ENCODE measurements at places on chromosomes 5 and 9.

- no peak for DNase-seq
Observed at GRCh38 chr5:126921241-126922091, 108.9 kb downstream of the MARCHF3 start.

- DNase-seq, result no peak
Observed at GRCh38 chr5:66742896-66743247, 146.7 kb downstream of the MAST4 start.

- no peak for DNase-seq
Observed at GRCh38 chr5:157085930-157086329, 22.9 kb downstream of the HAVCR2 start.

- no peak for DNase-seq
Observed at GRCh38 chr5:111628901-111629300, 116.6 kb upstream of the STARD4 start.

DNA sequence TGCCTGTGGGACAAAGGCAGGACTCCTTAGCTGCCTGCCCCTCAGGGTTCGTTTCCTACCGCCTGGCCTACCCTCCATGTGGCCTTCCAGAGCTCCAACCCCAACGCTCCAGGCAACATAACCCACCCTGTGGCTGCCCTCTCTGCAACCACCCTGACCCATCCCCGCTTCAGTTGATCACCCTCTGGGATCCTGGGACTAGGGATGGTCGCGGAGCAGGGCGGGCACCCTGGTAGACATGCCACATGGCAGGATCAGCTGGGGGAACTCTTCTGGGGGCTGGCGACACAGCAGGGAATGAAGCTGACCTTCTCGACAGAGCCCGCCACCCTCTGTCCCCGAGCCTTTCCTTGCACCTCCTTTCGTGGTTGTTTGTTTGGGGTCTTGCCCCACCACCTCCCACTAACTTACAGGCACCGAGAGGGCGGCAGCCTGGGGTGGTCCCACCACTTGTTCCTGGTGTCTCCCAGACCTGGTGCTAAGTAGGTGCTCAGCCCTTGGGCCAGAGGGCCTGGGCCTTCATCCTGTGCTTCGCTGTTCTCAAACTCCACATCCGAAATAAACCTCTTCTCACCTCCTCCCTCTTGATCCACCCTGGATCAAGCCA is 243.1 kb downstream of the PBX3 start:
- no peak for DNase-seq

DNA sequence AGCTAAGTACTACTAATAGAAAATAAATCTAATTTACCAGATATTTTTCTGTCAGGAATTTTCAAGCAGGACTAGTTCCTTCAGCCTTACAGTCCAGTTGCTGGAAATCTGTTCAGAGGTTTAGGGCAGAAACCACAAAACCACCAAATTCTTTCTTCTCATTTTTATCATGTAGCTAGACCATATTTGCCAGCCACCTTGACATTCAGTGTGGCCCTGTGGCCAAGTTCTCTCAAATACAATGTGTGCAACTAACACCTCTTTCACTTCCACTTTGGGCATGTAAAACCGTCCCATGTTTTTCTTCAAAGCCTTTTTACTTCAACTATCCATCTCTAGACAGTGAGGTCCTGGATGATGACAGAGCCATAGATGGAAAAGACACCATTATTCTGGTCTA is 1133.2 kb upstream of the CDH18 start:
- no peak for DNase-seq

DNA sequence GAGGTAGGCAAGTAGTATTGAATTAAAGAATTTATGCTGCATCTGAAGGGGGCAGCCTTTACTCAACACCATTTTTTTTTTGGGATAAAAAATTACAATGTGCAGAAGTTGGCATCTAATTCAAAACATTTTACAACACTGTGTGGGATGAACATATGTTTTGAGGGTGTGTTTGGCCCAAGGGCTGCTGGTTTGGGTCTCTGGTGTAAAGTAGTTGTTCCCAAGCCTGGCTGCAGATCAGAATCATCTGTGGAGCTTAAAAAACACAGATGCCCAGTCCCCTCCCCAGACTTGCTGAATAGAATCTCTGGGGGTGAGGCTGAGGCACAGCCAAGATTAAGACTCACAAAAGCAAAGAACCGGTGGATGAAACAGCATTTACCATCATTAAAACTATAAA is 33.0 kb upstream of the PDZD2 start:
- no peak for DNase-seq

DNA sequence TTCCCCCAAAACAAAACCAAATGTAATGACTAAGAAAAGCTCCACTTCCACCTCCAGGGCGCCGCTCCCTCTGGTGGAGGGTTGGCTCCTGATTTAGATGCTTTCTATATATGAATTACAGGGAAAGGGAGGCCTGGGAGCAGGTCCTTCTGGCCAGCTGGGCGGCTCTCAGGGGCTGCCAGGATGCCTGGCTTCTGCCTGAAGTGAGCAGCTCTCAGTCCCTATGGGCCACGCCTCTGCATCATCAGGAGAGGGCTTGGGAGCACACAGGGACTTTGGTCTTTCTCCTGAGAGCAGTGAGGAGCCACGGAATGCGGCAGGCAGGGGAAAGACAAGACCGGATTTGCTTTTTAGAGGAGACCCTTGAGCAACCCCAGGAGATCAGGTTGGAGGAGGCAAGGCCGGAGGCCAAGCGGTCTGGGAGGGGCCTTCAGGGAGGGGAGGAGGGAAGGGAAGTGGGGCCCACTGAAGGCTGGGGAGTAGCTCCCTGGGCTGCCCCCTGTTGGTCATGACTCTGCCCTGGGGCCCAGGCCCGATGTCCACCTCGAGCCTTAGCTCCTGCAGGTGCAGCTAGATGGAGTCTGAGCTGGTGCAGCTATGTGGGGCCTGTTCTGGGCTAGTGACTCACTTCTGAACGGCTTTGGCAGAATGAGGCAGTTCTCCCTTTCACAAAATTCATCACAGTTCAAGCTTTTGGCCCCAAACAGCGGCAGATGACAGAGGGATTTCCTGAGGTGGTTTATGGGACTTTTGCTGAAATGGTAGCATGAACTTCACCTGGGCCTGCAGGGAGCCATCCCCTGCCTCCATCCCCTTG is 11.3 kb upstream of the GRHPR start:
- peak; percentile 85 for DNase-seq

- no peak for DNase-seq
Observed at GRCh38 chr5:149002053-149002452, 60.8 kb downstream of the SH3TC2 start.

DNA sequence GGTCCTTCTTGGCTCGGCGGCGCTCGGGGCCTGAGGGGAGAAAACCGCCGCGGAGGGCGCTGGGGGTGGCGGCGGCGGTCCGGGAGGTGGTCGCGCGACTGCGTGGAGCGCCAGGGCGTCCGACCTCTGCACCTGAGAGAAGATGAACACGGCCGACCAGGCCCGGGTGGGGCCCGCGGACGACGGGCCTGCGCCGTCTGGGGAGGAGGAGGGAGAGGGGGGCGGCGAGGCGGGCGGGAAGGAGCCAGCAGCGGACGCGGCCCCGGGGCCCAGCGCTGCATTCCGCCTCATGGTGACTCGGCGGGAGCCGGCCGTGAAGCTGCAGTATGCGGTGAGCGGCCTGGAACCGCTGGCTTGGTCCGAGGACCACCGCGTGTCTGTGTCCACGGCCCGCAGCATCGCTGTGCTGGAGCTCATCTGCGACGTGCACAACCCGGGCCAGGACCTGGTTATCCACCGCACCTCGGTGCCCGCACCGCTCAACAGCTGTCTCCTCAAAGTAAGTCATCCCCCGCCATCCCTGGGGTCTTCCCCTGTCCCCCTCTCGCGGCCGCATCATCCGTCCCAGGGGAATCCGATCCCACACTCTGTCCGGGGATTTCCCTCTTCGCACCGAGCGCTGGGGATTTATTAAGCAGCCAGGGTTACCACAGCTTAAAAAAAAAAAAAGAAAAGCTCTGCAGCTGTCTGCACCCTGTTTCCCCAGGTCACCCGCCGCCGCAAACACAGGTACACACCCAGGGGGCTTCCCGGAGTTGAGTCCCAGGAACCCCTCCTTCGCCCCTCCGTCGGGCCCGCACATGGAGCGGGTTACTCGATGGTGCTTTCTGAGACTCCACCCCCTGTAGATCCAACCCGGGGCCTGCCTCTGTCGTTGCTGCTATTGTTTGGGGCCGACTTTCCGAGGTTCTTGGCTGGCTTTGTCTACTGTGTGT is at the start of gene GTF3C4:
TSS of gene GTF3C4 (plus strand) at position 8 of the 935 bp plus-strand sequence. CDS start at position 143, 135 bp downstream.
- DNase-seq, result peak; percentile 36

GRCh38 chr9:127974769-127975261 is 6.0 kb downstream of the EEIG1 start:
- DNase-seq, result no peak

- no peak for DNase-seq
Observed at GRCh38 chr9:36325081-36325828, 67.0 kb upstream of the GNE start.

- no peak for DNase-seq
Observed at GRCh38 chr9:126667190-126668055, 53.7 kb downstream of the LMX1B start.

- no peak for DNase-seq
Observed at GRCh38 chr5:56358703-56359681, 125.9 kb upstream of the ANKRD55 start.

DNA sequence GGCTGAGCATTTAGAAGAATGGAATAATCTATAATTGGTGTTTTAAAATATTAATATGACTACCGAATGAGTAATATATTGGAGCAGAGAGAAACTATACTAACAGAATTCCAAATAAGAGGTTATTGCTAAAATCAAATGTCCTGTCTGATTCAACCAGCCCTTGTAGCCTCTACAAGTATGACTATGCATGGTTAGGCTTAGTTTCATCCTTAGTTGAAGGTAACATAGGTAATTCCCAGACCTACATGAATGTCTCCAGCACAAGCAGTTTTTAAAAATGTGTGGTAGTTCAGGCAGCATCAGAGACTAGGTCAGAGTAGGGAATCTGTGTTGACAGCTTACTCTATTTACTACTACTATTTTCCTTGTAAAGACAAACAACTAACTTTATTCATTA is 51.7 kb upstream of the SLC27A6 start:
- DNase-seq, result peak; percentile 14

GRCh38 chr9:103991698-103992097 is 102.4 kb upstream of the SMC2 start:
- DNase-seq, result peak; percentile 72

DNA sequence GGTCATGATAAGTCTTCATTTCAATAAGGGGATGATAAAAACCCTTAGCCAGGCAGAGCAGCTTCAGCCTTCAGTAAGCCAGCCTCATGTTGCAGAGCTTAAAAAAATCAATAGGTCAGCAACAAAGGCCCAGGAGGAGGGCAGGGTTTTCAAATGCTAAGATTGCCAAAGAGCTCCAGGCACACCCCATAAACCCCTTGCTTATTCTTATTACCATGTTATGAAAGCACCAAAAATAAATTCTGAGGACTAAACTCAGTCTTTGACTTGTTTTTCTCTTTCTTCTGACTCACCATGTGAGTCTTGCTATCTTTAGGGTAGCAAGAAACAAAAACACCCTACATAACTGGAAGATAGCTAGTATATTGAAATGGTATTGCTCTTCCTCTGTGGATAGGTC is 317.1 kb downstream of the KCTD16 start:
- no peak for DNase-seq

GRCh38 chr5:16902846-16903245 is 33.2 kb downstream of the MYO10 start:
- DNase-seq, result no peak

DNA sequence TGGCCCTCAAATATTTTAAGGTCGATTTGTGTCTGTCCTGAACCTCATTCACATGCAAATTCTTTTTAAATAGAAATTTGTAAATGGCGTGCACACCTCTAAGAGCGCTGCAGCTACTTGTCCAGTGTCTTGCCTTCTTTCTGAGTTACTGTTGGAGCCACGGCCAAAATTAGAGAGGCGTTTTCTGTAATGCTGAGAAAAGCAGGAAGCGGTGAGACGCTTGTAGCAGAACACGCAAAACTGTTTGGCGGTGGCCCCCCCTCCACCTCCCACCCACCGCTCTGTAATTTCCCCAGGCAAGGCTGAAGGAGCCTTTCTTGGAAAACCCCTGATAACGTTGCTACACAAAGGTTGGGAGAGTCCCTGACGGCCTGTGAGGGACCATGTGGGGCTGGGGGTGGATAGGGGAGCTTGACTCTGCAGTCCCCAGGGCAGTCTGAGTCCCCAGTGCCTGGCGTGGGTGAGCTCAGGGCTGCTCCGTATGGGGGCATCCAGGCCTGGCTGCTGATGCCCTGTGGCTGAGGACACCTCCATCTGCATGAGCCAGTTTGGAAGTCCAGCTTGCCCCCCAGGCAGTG is 96.5 kb downstream of the GADD45G start:
- peak; percentile 80 for DNase-seq

DNA sequence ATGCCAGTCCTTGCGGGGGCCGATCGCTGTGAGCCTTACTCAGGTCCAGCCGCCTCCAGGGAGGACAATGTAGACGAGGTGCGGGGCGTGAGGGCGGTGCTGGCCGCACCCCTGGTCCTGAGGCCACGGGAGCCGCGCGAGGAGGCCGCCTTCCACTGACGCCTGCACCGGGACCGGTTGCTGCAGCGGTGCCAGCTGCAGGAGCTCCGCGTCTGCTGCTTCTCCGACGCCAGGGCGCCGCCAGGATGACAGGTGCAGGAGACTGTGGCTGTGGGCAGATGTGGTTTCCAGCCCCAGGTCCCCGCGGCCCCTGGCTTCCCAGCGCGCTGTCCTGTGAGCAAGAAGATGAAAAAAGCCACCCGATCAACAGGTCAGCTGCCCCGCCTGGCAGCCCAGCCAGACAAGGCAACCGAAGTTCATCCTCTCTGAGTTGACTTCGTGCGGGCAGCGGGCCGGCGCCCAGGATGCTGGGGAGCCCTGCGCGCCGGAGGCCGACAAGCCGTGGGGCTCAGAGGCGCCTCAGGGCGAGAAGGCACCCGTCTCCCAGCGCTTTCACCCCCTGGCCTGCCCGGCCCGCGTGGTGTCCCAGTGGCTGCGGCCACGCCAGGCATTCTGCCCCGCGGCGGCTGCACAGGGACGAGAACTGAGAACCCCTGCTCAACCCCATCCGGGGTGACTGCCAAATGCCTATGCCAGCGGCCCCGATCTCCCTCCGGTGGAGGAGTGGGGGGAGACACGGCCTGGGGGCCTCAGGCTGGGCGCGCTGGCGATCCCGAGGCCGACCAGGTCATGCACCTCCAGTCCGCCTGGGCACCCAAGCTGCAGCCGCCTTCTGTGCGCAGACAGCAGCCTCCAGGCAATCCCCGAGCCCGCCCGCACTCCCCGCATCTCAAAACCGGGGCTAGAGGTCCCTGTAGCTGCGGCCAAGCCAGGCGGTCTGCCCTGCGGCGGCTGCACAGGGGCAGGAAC is 43.4 kb upstream of the BICD2 start:
- DNase-seq, result peak; percentile 18

GRCh38 chr9:6759185-6759977 is 1.6 kb downstream of the KDM4C start:
- peak; percentile 83 for DNase-seq

GRCh38 chr9:69719367-69719766 is 40.4 kb downstream of the PTAR1 start:
- no peak for DNase-seq

DNA sequence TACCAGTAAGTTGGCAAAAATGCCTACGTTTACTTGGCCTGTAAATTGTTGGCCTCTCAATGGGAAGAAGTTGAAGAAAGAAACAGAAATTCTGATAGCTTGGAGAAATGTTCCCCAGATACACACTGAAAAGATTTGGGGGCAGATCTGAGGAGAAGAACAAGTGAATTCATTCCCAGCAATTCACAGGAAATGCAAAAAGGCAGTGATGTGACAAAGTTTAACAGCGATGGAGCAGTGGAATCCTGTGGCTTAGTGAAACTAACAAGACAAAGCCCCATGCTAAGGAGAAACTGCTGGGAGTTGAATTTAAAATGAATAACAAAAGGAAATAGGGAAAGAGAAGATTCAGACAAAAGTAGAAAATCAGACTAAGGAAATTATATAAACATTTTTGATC is 213.2 kb upstream of the EDIL3 start:
- DNase-seq, result no peak
